ENCODE measurements at places on chromosomes 4 and X.

DNA sequence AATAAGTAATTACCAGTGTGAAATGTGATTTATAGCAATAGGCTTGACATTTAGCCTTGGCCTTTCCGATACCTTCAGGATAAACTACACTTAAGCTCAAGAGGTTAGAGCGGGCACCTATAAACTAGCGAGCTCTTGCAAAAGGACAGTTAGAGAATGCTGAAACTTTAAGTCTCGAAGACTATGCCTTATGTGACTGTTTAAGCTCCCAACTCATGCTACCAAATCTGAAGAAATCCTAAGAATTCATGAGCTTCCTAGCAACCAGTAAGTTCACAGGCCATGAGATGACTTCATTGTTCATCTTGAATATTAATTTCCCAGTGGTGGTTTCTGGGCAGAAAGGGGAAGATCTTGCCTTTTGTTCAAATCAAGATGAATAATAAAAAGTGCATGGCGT lies 4.7 kb downstream of the STOX2 start:
- DNase-seq: no peak

- DNase-seq: no peak
These were observed 81.9 kb upstream of the ATXN3L start for GRCh38 chrX:13401724-13402123.

GRCh38 chr4:185341841-185342240 lies 53.9 kb downstream of the LRP2BP start:
- peak; percentile 22 for DNase-seq

DNA sequence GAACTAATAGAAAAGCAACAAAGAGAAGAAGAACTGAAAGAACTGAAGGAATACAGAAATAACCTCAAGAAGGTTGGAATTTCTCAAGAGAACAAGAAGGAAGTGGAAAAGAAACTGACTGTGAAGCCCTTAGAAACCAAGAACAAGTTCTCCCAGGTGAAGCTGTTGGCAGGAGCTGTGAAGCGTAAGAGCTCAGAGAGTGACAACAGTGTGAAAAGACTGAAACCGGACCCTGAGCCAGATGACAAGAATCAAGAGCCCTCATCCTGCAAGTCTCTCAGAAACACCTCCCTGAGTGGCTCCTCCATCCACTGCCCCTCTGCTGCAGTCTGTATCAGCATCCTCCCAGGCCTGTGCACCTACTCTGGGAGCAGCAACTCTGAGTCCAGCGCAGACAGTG lies 8.4 kb upstream of the FHDC1 start:
- no peak for DNase-seq

GRCh38 chrX:22128961-22129360 lies 96.8 kb downstream of the PHEX start:
- no peak for DNase-seq

- peak; percentile 37 for DNase-seq
These were observed 55.2 kb downstream of the CHST7 start for GRCh38 chrX:46628460-46629371.

Measured in activated CD4-positive, alpha-beta T cell treated with anti-CD3 and anti-CD28 coated beads for 36 hours (primary cell).